ENCODE measurements at places on chromosomes 5 and 9.

DNA sequence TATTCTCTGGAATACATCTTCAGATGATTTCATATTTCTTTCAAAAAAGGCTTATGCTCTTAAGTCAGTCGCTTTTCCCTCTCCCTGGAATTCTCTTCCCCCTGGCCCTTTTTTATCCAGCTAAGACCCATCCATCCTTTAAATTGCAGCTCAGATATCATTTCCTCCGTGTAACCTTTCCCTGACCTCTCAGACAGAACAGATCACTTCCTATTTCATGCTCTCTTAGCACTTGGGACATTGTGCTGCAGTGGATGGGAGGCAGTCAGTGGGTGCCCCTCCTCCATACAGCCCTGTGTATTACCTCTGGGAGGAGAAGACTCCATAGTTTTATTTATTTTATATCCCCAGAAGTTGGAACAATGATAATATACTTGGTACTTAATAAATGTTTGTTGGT, 423.4 kb downstream of the ISL1 start:
- DNase-seq, result no peak

- DNase-seq, result no peak
These were observed 112.0 kb downstream of the ADAMTSL1 start for GRCh38 chr9:18585996-18586395.

GRCh38 chr5:34632807-34633422, 23.2 kb upstream of the RAI14 start:
- no peak for DNase-seq

DNA sequence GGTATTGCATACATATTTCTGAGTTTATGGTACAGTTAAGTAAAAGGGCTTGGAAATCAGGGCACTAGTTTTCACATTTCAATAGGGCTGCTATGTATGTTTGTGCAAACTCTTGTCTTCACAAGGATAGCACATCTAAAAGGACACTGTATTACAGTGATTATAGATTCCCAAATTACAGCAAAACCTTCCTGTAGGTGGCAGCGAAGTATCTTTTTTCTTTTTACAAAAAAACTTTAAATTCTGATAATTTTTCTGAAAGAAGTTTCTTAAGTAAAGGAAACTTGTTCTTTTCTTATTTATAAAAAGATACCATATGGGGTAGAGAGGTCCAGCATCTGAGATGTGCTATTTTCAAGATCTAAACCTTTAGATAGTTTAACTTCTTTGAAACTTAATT, 337.8 kb downstream of the PTPRD start:
- no peak for DNase-seq

DNA sequence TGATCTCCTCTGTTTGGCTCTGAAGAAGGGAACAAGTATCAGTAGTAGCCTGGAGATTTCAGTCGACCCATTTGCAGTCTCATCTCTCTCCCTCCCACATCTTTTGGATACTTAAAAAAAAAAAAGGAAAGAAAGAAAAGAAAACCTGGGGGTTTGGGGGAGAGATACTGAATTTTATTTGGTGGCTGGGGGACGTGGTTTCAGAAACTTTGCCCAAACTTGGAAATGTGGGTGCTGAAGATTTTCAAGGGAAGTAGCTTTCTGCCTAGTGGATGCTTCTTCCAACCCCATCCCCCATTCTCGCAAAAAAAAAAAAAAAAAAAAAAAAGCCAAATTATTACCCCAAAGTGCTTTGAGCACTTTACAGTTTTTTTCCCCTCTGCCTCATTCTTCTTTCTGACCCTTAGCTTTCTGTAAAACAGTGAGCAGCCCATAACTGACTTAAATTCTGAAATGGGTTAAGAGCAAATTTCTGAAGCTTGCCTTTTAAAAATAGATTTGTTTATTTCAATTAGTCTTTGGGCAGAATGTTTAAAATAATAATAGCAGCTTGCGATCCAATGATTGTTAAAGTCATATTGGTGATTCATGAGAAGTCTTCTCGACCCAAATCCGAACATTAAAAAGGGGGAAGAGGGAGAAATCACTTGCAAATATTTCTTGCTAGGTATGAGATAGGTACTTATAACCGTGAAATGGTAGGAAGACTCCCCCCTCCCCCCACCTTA, 894 bp downstream of the FST start:
- DNase-seq, result no peak
